MG63 (cell line): ENCODE measurements at places on chromosomes 6 and 20. TPM values are rescaled to one million over a fixed set of nuclear protein-coding genes. Genes with fewer than 3 reads are reported as not detected.

DNA sequence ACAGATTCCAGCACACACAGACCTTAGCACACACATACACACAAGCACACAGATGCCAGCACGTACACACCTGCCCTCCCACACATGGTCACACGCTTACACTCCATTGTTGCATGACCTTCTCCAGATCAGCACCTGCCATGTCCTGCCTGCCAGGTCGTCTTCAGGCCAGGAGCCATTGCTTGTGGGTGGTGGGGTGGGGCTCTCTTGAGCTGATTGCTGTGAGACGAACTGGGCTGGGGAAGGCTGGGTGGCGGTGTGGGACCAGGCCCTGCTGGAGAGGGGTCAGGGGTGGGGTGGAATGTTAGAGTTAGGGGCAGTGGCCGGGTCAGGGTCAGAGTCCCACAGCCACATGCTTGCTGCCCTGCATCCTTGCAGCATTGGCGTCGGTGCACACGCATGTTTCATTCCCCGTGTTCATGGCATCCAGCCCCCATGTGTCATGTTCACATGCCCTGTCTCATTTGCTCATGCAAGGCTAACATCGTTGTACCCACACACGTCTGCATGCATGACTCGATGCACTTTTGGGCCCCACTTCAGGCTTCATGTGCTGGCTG is 6.5 kb upstream of the NPBWR2 start:
- no peak for DNase-seq

GRCh38 chr6:77401231-77401630 is 62.1 kb downstream of the HTR1B start:
- DNase-seq = no peak

SLC4A11 gene
- total RNA-seq = 0.20 TPM in 1 of 2 replicates, not detected in the other

RFX6 gene
- not detected in 2 replicates for total RNA-seq

OR12D1 gene
- not detected in 2 replicates for total RNA-seq
